ENCODE measurements at places on chromosomes 16 and 17.

- DNase-seq = no peak
Observed at GRCh38 chr16:6947291-6947690, 385.4 kb upstream of the RBFOX1 start.

DNA sequence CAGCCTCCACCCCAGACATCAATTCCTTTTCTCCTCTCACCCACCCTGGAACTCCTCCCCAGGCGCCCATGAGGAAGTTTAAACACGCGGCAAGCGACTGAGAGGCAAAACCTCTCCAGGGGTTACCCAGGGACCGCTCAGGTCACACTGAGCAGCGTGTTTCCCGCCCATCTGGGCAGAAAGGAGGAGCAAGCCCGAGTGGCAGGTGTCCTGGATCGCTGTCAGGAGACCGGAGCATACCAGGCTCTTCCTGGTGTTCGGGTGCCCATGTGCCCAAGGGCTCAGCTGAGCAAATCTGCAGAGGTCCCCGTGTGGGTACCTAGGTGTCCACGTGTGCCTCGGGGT lies 491 bp downstream of the SLC25A19 start:
- no peak for DNase-seq

GRCh38 chr17:20111538-20111937 lies 102.4 kb downstream of the SPECC1 start:
- DNase-seq = no peak

- no peak for DNase-seq
Observed at GRCh38 chr17:42833767-42834422, 698 bp downstream of the PSME3 start.

DNA sequence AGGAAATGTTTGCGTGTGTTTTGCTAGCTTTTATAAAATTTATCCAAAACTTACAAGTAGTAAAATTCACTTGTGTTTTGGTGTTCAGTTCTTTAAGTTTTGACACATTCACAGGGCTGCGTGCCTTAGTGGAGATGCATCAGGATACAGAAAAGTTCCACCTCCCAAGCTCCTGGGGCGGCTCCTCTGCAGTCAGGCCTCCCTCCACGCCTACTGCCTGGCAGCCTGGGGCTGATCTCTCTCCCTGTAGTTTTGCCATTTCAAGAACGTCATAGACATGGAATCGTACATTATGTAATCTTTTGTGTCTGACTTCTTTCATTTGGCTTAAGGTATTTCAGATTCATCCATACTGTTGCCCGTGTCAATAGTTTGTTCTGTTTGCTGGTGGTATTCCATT lies 27.2 kb upstream of the IRF8 start:
- no peak for DNase-seq

GRCh38 chr16:22098405-22099255 lies 6.3 kb downstream of the VWA3A start:
- no peak for DNase-seq

DNA sequence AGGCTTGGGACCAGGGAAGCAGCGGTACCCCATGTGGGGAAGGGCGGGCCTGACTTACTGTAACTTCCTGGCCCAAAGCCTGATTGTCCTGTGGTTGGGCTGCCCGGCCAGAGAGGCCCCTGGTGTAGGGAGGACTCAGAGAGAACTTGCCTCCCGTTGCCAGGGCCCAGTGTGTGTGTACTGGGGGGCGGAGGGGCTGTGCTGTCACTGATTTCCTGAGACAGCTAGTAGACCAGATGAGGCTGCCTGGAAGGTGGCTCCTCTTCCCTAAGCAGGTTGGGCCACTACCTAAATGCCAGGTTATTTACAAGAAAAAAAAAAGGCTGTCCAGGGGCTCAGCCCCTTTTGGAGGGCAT lies 16.7 kb downstream of the SOCS3 start:
- DNase-seq = no peak

DNA sequence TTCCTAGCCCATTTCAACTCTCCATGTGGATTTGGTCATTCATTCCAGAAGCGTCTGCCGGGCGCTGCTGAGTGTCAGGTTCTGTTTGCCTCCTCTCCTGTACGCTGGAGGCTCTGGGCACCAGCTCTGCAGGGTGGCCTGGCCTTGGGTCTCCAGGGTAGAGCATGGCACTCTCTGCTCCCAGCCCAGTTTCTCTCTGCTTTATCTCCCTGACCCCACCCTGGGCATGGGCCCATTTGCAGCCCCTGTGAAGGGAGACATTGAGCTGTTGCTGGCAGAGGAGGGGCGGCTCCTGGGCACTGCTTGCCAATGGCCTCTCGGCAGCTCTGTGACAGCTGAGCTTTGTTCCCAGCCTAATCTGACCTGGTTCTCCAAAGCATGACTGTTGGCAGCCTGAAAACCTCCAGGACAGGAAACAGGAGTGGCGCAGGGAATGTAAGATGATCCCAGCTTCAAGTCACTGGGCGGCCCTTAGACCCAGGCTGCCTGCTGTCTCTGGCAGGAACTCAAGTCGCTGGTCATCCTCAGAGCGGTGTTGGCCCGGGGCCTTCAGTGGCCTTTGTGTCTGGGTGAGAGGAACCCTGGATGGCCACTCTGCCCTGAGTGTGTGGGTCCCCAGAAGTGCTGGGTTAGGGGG lies 146.8 kb downstream of the SEC14L1 start:
- DNase-seq = no peak

DNA sequence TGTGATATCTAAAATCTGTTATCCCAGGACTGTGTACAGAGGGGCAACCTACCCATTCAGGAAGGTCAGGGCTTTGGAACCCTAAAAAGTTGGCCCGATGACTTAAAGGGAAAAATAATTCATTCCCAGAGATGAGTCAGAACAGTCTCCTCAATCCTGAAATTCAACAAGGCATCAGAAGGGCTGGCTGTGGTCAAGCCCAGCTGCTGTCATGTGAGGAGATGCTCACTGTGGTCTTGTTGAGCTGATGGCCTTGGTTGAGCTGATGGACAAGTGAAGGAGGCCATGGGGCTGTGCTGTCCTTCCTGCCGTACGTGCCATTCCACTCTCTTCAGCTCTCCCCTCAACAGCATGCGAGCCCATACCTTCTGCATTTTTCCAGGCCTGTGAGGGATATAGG lies 20.9 kb upstream of the DRG2 start:
- DNase-seq = no peak

DNA sequence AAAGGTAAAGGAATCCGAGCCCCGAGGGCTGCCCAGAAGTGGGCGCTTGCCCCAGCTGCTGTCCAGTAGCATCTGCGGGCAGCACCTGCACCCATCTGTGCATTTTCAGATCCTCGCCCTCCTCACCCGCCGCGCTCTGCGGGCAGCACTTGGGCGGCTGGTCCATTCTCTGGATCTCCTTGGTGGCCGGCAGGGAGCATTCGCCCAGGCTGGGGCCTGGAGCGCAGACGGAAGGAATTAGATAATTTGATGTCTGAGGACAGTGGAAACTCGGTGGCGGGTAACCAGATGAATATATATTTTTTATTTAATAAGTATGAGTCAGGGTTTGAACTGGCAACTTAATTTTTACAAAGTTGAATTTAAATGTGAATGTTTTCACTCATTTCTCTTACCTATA lies 88.5 kb downstream of the NPIPB11 start:
- DNase-seq = no peak

DNA sequence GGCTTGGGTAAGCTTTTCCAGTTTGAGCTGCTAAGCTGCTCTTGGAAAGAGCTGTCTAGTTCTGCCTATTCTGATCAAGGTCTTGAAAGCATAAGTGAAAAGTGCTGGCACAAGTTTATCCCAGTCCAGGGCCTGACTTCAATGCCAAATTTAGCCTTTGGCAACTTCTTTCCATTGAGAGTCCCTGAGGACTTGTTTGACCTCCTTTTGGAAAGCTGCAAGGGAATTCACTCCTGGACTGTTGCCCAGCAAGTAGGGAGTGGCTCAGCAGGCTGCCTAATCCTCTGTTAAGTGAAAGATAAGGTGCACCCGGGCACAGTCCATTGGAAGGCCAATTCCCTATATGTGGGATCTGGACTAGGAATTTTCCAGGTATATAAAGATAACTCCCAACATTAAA lies 16.0 kb upstream of the TANC2 start:
- DNase-seq = no peak

- DNase-seq = no peak
Observed at GRCh38 chr17:76120658-76121008, 17.0 kb upstream of the EXOC7 start.

- no peak for DNase-seq
Observed at GRCh38 chr16:11144122-11144521, 111.9 kb downstream of the SOCS1 start.

DNA sequence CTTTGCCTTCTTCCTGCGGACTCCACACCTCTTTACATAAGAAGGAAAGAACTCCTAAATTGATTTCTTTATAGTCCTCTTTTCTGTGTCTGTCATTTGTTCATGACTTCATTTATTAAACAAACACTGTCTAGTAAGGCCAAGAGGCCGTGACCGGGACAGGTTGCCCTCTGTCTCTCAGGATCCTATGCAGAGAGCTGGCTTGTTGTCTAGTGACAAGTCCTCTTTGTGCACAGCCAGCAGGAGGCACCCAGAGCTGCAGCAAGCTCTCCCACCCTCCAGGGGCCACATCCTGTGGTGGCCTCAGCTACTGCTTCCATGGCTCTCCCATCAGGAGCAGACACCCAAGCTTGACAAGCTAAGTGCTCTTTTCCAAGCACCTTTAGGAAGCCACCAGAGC lies 50.6 kb downstream of the PLD6 start:
- no peak for DNase-seq

- no peak for DNase-seq
Observed at GRCh38 chr17:73715769-73716168, 71.5 kb upstream of the SDK2 start.

- no peak for DNase-seq
Observed at GRCh38 chr17:47622180-47622549, 27.6 kb upstream of the KPNB1 start.

- DNase-seq = no peak
Observed at GRCh38 chr16:21069986-21070385, 80.7 kb downstream of the DNAH3 start.

- DNase-seq = no peak
Observed at GRCh38 chr16:80684136-80684765, 120.1 kb downstream of the CDYL2 start.

GRCh38 chr17:48391444-48391843 lies 38.6 kb downstream of the SKAP1 start:
- no peak for DNase-seq

- no peak for DNase-seq
Observed at GRCh38 chr17:80095038-80095843, 6.1 kb upstream of the GAA start.

DNA sequence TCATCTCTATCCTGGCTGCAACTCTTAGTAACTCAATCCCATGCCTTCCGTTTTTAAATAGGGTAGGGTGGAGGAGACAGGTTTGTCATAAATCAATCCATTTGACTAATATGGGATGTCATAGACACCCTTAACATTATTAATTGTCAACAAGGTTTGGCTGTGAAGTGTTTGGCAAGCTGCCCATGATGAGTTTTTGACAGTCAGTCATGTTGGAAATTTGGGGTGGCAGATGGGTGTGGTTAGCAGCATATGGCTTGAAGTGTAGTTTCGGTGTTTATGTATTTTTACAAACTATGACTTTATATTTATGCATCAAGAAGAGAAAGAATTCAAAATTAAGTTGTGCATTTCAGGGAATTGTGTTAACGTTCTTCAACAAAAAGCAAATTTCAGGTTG lies 221.8 kb upstream of the CDH5 start:
- no peak for DNase-seq

GRCh38 chr17:1315409-1315808 lies 35.9 kb downstream of the TRARG1 start:
- no peak for DNase-seq

- DNase-seq = no peak
Observed at GRCh38 chr16:12470311-12471229, 333.1 kb downstream of the CPPED1 start.

DNA sequence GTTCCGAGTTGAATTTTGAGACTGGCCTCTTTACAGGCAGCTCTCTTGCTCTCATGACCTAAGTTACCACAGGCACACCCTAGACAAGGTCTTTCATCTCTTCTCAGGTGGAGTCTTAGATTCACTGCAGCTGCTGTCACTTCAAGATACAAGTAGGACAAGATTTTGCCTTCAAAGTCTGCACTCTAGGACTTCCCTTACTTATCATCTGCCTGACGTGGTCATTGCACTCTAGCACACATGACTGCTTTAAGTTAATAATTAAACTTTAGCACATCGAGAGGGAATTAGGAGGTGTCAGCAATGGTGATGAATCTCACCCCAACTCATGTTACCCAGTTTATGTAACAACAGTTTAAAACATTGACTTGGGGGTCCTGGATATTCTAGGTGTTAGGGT lies 25.6 kb downstream of the RNF135 start:
- DNase-seq = no peak

DNA sequence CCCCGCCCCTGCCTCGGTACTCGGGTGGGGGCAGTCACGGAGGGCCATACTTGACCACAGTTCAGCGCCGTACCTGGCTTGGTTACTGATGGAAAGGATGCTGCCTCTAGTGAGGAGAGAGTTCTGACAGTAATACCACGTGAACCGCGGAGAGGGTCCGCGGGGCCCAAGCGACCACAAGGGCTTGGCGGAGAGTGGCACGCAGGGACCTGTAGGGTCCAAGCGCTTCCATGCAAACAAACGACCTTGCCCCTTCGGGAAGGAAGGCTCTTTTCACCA lies 9.2 kb downstream of the KDM6B start:
- DNase-seq = no peak

DNA sequence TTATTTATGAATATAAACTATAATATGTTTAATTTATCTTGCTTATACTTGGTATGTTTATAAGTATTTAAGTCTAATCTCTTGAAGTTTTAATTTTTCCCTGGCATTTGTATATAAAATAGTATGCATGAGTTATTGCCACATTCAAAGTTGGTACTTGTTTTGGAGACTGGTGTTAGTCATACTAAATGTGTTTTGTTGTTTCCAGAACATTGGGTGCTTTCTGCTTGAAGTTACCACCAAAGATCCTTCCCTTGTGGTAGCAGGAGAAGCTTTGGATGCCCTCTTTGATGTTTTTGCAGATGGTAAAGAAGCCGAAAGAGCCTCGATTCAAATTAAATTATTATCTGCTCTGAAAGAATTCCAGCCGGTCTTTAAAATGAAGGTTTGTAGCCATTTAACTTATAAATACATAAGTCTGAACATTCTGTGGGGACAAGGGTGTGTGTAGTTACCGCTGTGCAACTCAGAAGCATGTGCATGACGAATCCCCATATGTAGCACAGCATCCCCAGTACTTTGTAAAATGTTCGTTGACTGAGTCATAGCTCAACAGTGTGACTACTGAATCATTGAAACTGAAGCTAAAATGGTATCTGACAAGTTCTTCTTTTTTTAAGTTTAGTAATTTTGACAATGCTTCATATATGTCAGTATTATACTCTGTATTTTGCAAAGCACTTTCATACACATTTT lies 36.4 kb downstream of the HEATR3 start:
- DNase-seq = no peak

- DNase-seq = no peak
Observed at GRCh38 chr17:6496640-6497441, 52.6 kb downstream of the PIMREG start.

GRCh38 chr17:20244671-20245070 lies 222.7 kb downstream of the LGALS9B start:
- no peak for DNase-seq

Data from stimulated activated CD8-positive, alpha-beta memory T cell treated with anti-CD3 and anti-CD28 coated beads, Interleukin-7, amount 100 ng/mL, for 1 hour (primary cell).